Stimulated activated CD8-positive, alpha-beta memory T cell treated with anti-CD3 and anti-CD28 coated beads, Interleukin-7, amount 100 ng/mL, for 1 hour (primary cell): ENCODE measurements at places on chromosomes 1 and 21.
A peak's percentile ranks its signal among the peaks of the same experiment; 100 is the strongest.

GRCh38 chr1:176541663-176542062 is 78.7 kb downstream of the PAPPA2 start:
- DNase-seq, result no peak

- DNase-seq, result peak; percentile 39
Measured at GRCh38 chr1:159015440-159015909, 5.8 kb downstream of the IFI16 start.

GRCh38 chr21:35156293-35157278 is 107.5 kb upstream of the RUNX1 start:
- DNase-seq, result no peak

GRCh38 chr1:230010603-230011332 is 56.3 kb upstream of the GALNT2 start:
- no peak for DNase-seq

DNA sequence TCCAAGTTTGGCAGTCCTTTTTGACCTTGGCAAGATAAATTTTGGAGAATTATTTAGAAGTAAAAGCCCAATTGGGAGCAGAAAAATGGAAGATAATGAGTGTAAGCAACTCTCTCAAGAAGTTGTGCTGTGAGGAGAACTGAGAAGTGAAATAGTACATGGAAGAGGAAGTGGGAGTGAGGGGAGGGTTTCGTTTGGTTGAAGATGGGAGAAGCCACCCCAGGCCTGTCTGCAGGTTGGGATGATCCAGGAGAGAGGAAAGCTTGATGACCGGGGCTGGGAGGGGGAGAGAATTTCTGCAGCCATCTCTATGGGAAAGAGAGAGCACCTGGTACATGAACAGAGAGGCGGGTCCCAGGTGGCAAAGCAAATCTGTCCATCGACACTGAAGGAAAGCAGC is 8.6 kb upstream of the RCAN1 start:
- no peak for DNase-seq

DNA sequence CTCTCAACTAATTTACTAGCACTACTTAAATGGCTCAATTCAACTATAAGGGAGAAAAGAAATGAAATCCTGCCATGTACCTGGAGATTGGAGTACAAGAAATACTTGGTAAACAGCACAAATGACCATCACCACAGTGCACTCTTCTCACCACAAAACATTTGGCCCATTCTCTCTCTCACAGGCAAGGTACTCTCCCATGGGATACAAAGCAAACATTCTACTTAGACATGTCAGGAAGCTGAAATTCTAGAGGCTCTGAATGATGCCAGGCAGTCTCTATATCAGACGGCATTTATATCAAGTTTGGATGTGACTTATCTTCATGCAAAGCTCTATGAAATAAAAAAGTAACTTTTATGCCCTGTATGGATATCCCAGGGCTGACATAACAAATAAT is 72.5 kb downstream of the DPT start:
- no peak for DNase-seq

DNA sequence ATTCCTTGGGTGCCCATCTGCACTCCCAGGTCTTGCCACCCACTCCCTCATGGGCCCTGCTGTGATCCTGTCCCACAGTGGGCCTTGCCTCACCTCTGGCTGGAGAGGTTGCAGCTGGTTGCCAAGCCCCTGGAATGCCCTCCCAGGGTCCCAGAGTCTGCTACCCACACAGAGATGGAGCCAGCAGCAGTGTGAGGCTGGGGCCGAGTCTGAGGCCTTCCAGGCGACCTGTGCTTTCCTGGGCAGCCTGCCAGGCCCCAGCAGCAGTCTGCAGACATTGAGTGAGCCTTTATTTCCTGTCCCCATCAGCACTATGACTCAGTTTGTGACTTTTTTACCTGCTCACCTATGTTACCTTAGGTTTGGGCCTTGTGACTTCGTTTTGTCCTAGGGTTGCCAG is 25.0 kb upstream of the TSPAN2 start:
- no peak for DNase-seq

DNA sequence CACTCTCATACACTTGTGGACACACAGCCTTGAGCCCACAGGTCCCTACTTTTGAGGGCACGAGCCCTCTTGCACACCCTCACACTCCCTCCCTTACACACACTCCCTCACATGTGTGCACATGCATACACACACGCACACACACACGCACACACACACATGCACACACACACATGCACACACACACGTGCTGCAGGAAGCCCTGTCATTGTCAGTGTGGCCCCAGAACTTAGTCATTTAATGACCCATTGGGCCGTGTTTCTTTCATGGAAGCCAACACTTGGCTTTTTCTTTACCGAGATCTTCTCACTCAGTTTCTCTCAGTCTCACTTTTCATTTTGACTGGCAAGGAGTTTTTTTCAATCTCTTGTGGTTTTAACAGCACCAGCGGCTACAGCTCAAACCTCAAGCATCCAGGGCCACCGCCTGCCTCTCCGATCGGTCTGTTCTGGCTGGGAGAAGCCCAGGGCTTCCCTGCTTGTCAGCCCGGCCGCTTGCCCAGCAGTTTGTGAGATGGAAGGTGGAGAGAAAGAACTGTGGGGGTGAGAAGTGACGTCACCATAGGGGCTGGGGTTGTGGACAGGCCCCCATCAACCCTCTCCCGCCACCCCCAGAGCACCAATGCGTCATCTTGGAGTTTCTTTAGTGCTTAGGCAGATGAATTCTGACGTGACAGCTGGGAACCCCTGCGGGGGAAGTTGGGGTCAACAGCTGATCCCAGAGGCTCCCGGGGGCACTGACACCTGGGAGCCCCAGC is 15.8 kb upstream of the TNFRSF8 start:
- DNase-seq, result no peak

- DNase-seq, result no peak
Measured at GRCh38 chr21:38460171-38460742, 38.0 kb downstream of the ERG start.

DNA sequence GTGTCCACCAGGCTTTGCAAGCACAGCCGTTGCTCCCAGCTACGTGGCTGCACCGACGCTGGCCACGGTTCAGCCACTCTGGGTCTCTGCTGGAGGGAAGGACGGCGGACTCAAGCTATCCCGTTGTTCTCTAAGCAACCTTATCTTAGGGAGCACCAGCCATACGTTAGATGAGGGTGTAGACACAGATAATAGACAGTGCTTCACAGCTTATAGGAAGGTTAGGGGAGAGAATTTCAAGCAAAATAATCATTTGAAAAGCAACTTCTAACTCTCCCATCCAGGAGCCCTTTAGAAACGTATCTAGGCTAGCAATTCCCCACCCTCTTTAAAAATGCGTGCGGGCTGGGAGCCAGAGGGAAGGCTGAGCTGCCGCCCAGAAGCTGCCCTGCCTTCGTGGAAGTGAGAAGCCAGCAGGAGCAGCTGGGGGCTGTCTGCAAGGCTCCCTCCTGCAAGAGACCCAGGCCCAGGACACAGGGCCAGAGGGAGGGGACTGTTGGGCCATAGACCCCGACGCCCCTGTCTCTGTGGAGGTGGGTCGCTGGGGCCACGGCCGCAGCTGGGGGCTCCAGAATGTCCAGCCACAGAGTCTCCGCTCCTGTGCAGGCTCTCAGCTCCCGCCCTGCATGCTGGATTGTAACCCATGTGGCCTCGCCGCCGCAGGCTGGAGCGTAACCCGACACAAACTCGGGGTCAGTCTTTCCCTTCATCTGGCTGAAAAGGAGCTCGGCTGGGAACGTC is 31.2 kb upstream of the COL6A2 start:
- DNase-seq, result no peak

DNA sequence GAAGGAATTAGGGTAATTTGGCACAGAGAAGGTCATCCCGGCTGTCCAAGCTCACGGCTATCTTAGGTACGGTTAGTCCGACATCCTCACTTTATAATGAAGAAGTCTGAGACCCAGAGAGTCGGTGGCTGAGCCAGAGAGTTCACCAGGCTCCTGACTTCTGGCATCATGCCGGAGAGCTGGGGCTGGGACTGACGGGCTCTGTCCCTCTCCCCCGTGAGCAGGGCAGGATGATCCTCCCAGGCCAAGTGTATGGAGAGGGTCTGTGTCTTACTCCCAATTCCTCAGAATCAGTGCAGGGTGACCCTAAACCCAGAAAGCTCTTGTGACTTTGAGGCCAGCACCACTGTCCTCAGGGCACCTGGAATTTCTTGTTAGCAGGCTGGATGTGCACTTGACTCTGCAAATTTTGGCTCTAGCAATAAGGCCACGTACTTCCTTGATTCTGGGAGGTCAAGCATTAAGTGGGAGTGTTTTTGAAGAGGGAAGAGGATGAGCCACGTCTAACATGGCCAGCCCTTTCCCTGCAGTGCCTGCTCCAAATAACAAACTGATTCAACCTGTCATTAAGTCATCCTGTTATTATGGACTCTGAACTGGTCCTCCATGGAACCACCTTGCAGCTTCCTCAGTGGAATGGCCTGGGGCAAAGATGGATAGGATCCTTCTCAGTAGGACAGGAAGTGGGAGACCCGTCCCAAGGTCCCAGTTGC is 20.8 kb upstream of the BTG2 start:
- DNase-seq, result no peak

DNA sequence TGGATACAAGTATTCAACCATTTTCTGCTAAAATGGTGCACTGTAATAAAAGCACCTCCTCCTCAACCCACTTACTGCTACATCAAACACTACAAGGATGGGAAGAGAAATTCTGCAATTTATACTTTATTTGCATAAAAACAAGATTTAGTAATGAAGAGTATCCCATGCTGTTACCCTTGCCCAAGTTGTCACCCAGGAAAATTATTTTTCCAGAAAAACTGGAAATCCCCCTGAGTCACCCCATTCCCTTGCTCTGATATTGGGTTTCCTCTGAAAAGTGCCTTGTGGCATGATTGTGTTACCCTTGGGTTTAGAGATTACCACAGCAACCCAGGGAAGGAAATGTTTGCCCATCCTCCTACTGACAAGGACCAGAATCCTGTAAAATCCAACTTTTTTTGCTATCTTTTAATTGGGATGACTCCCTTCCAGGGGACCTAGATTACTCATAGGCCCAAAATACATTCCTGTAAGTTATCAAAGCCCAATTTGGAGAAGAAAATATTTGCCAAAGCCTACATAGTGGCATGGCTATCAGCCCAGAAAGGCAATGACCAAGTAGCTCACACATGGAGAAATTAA is 16.5 kb upstream of the ZC3H11B start:
- no peak for DNase-seq

DNA sequence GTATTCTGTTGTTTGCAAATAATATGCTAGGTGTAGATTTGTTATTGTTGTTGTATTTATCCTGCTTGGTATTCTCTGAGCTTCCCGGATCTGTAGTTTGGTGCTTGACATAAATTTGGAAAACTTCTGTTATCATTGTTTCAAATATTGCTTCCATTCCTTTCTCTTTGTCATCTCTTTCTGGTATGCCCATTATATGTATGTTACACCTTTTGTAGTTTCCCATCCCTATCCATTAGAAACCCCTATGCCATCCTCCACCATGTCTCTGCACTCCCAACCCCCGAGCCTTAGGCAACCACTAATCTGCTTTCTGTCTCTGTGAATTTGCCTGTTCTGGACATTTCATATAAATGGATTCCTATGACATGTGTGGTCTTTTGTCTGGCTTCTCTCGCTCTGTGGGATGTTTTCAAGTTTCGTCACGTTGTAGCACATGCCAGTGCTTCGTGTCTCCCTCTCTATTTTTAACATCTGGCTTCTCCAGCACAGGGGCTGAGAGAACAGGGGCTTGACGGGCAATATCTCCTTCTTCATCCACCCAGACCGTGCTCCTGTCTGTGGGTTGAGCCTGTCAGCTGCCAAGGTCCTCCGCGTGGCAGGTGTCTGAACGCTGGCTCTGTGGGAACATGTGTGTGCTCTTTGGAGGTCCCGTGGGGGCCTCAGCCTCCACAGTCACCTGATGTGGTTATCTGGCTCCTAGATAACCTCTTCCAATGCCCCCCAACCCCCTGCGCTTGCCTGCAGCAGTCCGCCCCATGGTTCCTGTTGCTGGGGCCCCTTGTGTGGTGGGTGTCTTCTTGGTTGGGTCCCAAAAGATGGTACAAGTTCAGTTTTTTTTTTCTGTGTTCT is 32.8 kb upstream of the MAN1C1 start:
- no peak for DNase-seq

DNA sequence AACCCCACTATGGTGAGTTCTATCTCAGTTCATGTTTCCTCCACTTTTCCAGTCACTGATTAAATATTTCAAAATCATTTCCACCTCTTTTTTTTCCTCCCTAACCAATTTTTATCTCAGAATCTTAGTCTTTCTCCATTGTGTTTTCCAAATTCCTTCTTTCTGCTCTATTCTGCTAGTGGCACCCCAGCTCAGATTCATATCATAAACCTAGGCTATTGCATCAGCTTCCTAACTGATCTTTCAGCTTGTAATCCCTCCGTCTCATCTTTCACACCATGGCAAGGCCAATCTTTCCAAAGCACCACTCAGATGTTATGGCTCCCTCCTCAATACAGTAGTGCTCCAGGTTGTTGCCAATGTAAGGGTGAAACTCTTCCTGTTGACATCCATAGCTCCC is 631.9 kb downstream of the PLPP3 start:
- DNase-seq, result no peak

- DNase-seq, result no peak
Measured at GRCh38 chr1:196774603-196775002, at the start of gene CFHR3. Gene CFHR3, plus strand, starts transcription at chr1:196774840. Its CDS starts 47 bp downstream, at chr1:196774887.

- DNase-seq, result no peak
Measured at GRCh38 chr1:188224263-188224662, 1395.5 kb downstream of the PLA2G4A start.

- DNase-seq, result no peak
Measured at GRCh38 chr1:98515744-98516143, 145.8 kb upstream of the SNX7 start.

DNA sequence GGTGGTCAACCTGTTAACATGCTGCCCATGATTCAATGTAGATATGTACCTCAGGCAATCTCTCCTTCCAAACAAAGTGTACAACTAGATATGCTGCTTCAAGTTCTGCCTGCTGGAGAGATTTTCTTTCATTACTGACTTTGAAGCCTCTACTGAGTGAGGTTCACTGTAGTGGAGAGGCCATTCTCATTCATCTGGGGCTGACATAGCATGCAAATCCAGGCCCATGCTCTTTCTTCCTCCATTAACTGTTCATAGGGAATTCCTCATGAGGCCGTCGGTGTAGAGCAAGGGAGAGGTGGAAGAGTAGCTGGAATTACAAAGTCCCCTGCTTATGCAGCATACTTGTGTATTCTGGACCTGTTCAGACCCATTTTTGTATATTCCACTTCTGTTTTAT is 38.6 kb downstream of the VANGL2 start:
- no peak for DNase-seq

- no peak for DNase-seq
Measured at GRCh38 chr1:96978901-96979300, 257.3 kb downstream of the PTBP2 start.

DNA sequence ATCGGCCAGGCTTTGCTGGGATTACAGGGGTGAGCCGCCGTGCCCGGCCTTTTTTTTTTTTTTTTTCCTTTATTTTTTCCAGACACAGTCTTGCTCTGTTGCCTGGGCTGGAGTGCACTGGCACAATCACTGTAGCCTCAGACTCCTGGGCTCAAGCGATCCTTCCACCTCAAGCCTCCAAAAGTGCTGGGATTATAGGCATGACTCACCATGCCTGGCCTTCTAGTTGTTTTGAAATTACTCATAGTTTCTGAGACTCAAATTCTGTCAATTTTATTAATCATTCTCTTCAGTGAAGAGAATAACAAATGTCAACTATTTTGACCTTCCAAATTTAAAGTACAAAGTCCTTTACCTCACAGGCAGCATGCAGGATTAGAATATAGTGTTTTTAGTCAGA is 374.5 kb downstream of the PLA2G4A start:
- DNase-seq, result no peak

GRCh38 chr1:63230722-63231121 is 91.6 kb upstream of the FOXD3 start:
- DNase-seq, result no peak
